ENCODE measurements at places on chromosomes 2 and 18.

GRCh38 chr18:45019469-45019868 is 338.8 kb downstream of the SETBP1 start:
- no peak for DNase-seq
- no peak overlapping the region for H3K27ac ChIP-seq
- no peaks in the 10 kb centered on the region for H3K27me3 ChIP-seq

DNA sequence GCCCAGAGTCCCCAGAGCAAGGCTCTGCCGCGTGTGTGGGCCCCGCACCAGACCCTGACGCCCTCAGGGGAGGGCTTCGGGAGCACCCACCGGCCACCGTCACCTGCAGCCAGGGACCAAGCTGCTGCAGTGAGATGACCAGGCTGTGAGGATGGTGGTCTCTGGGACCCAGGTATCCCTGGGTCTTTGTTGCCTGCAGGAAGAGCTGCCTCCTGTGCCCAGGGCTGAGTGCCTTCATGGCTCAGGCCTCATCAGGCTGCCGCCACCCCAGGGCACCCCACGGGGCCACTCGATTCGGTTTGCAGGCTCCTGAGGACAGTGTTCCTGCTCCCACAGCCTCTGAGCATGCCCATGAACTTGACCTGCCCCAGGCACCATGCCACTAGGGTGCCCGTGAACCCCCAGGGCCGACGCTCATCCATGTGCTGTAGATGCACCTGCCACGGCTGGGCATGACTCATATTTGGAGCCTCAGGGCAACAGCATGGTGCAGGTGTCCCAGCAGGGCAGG is 109.8 kb downstream of the FAM210A start:
- no peaks in the 10 kb centered on the region for H3K36me3 ChIP-seq
- H3K4me1 ChIP-seq, result peaks cover 7% of the 10 kb centered on the region
- H3K4me3 ChIP-seq, result no peak overlapping the region
- peaks cover 14% of the 10 kb centered on the region for H3K27me3 ChIP-seq

DNA sequence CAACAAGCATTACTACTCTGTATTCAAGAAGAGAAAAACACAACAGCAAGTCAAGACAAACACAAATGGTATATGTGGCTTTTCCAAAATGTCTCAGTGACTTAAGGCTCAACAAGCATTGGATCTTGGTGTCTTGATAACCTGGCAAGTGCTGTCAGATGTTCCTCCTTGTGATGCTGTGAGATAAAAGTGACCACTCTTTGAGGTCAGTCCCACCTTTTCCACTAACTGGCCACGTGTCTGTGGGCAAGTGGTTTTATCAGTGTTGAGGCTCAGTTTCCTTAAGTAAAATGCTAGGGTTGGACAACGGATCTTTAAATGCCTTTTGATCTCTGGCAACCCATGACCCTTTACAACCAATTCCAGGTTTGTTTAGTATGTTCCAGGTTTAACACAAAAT is 98.7 kb downstream of the BCL2 start:
- no peak overlapping the region for H3K27ac ChIP-seq
- H3K4me3 ChIP-seq, result no peak overlapping the region
- DNase-seq, result no peak
- no peaks in the 10 kb centered on the region for H3K27me3 ChIP-seq

GRCh38 chr2:28068527-28068926 is 178.0 kb downstream of the BABAM2 start:
- peaks cover 3% of the 10 kb centered on the region for H3K27me3 ChIP-seq
- H3K4me3 ChIP-seq, result no peak overlapping the region
- H3K27ac ChIP-seq, result no peak overlapping the region
- DNase-seq, result no peak

- H3K4me1 ChIP-seq, result peaks cover 1% of the 10 kb centered on the region
- H3K36me3 ChIP-seq, result no peaks in the 10 kb centered on the region
- no peak for DNase-seq
- no peak overlapping the region for H3K4me3 ChIP-seq
- H3K27ac ChIP-seq, result no peak overlapping the region
- H3K27me3 ChIP-seq, result no peaks in the 10 kb centered on the region
Measured at GRCh38 chr2:12183032-12183645, 436.7 kb downstream of the LPIN1 start.

GRCh38 chr2:144666032-144666431 is 146.1 kb upstream of the ZEB2 start:
- no peaks in the 10 kb centered on the region for H3K27me3 ChIP-seq
- no peaks in the 10 kb centered on the region for H3K36me3 ChIP-seq
- no peak overlapping the region for H3K4me3 ChIP-seq
- H3K27ac ChIP-seq, result no peak overlapping the region
- no peak for DNase-seq

DNA sequence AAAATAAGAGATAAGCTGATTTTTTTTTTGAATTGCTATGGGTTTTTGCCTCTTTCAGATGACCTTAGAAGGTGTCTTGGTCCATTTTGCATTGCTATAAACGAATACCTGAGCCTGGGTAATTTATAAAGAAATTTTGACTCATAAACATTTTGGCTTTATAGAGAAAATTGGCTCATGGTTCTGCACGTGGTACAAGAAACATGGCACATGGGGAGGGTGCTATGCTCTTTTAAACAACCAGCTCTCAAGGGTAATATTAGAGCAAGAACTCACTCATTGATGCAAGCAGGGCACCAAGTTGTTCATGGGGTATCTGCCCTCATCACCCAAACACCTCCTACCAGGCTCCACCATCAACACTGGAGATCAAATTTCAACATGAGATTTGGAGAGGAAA is 408.8 kb downstream of the NUP35 start:
- no peak overlapping the region for H3K27ac ChIP-seq
- no peak for DNase-seq
- H3K4me3 ChIP-seq, result no peak overlapping the region

Data from lung (tissue), 17 donors.